ENCODE measurements at places on chromosomes 4 and X. TPM values are rescaled to one million over a fixed set of nuclear protein-coding genes. Genes with fewer than 3 reads are reported as not detected.

PAGE5 gene
- total RNA-seq: not detected

GC gene
- not detected for total RNA-seq

DHRSX gene
- total RNA-seq: 34.8 TPM

TMSB15A gene
- total RNA-seq: 1.9 TPM

CLCN4 gene
- 9.8 TPM for total RNA-seq

S100G gene
- not detected for total RNA-seq

NHS gene
- total RNA-seq: 2.5 TPM

ANXA10 gene
- total RNA-seq: not detected

TMEM144 gene
- 15.5 TPM for total RNA-seq

SPANXN3 gene
- total RNA-seq: not detected

BTK gene
- total RNA-seq: 34.1 TPM

FMR1NB gene
- not detected for total RNA-seq

AKAP14 gene
- not detected for total RNA-seq

MID1IP1 gene
- total RNA-seq: 83.6 TPM

CLNK gene
- 0.35 TPM for total RNA-seq

ATP2B3 gene
- total RNA-seq: not detected

FOXR2 gene
- not detected for total RNA-seq

PCDH18 gene
- 6.9 TPM for total RNA-seq

CPLX1 gene
- 5.2 TPM for total RNA-seq

SYNPO2 gene
- total RNA-seq: 38.9 TPM

GAGE12J gene
- not detected for total RNA-seq

PNMA6F gene
- total RNA-seq: not detected

NAP1L2 gene
- total RNA-seq: 2.6 TPM

ZNF157 gene
- 0.23 TPM for total RNA-seq

GPC3 gene
- total RNA-seq: 67.7 TPM
